ENCODE measurements at places on chromosomes 4 and X.

GRCh38 chr4:52265781-52266525, 214.8 kb downstream of the SPATA18 start:
- no peak for DNase-seq

DNA sequence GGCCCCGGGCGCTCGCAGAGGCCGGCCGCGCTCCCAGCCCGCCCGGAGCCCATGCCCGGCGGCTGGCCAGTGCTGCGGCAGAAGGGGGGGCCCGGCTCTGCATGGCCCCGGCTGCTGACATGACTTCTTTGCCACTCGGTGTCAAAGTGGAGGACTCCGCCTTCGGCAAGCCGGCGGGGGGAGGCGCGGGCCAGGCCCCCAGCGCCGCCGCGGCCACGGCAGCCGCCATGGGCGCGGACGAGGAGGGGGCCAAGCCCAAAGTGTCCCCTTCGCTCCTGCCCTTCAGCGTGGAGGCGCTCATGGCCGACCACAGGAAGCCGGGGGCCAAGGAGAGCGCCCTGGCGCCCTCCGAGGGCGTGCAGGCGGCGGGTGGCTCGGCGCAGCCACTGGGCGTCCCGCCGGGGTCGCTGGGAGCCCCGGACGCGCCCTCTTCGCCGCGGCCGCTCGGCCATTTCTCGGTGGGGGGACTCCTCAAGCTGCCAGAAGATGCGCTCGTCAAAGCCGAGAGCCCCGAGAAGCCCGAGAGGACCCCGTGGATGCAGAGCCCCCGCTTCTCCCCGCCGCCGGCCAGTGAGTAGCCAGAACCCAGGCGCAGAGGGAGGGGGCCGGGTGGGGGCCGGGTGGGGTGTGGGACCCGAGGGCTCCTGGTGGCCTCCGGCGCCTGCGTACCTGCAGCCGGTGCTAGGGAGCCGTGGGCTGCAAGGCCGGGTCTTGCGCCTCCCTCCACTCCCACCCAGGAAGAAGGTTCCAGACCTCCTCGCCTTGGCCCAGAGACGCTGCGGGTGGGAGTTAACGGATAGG, 534 bp downstream of the MSX1 start:
- DNase-seq = peak; percentile 19

DNA sequence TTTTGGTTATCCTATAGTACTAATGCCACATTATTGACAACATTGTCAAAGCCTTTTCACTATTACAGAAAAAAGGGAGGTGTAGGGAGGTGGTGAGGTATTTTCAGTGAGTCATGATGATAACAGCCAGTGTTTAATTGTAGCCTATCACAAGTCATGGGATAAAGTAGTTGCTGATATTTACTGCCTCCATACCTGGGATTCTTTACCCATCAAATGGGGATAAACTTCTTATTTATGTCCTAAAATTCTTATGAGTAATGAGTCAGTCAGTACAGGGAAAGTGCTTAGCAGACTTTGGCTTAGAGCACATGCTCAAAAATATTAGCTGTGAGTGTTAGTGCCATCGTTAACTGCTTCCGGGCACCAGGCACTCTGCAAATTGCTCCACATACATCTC, 25.7 kb downstream of the ADGRG2 start:
- no peak for DNase-seq

- no peak for DNase-seq
Observed at GRCh38 chr4:36758312-36759178, 477.1 kb downstream of the DTHD1 start.

GRCh38 chr4:54255881-54256280, 26.8 kb downstream of the PDGFRA start:
- DNase-seq = peak; percentile 83

DNA sequence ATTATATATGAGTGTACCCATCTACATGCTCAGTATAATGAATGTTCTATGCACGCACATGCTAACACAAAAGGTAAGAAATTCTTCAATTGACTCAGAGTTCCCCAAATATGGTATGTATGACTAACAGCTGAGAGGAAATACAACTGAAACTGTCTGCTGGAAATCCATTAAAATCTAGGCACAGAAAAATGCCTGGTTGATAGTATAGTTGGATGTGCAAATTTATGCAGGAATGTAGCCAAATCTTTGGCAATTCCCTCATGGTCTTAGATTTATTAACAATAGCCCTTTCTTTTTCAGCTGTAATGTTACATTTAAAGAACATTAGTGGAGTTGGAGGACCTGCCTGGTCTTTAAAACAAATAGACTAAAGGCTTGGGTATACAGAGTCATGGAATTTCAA, 5.5 kb downstream of the CAMK2D start:
- peak; percentile 76 for DNase-seq

- no peak for DNase-seq
Observed at GRCh38 chr4:2257361-2258081, 4.4 kb downstream of the MXD4 start.

DNA sequence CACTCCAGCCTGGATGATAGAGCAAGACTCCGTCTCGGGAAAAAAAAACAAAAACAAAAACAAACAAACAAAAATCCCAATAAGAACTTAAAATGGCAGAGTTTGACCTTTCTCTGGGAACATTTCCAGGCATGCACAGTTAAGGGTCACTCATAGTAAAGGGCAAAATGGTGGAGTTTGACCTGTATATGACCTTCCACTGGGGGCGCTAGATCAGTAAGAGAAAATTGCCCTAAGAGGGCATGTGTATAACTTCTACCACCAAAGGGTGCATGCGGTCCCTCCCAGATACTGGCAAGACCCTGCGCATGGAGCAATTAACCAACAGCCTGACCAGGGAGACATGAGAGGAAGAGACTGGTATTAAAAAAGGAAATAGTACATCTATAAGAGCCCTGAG, 177.2 kb downstream of the MOSPD2 start:
- no peak for DNase-seq

DNA sequence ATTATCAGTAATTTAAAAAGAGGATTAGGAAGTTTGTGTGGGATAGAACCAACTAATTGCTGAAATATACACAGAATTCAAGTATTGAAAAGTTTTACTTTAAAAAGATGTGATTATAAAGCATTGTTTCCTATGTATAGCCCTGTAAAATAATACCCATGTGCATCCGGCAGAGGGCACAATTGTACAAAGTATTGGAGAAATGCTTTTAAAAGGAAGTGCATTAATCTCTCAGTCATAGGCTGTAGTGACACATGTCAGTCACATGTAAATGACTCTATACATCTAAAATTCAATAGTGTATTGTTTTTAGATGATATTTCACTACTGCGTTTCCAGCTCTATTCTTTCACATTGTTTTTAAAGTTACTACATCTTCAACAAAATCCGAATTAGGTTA, 9.7 kb upstream of the GEMIN8 start:
- peak; percentile 60 for DNase-seq

DNA sequence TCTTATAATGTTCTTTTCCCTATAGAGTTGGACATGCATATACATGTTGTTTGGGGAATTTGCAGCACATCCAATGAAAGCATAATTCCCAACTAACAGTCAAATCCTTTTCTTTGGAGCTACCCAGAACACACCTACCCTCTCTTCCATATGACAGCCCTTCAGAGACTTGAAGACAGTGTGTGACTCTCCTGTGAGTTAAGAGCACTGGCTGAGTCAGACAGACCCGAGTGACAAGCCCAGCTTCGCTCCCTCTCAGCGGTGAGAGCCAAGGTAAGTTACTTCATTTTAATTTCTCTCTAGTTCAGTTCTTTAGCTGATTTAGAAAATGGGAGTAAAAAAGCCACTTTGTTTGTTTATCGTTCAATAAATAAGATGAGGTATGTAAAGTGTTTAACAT, 86.3 kb downstream of the RTL9 start:
- no peak for DNase-seq

DNA sequence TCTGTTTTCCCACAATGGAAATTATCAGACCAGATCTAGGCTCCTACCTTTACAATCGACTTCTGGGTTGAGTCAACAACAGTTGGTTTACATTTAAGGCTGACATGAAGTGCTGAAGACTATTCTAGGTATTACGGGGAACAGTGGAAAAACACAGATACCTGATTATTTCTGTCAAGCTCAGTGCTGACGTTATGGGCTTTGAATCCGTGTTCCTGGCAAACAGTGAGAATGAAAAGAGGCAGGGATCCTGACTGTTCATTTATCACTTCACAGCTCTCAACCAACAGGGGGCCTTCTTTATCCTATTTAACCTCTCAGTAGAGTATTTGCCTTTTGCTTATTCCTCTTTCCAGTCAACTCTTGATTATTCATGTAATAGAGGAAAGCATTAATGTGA, 43.1 kb downstream of the TMEM164 start:
- DNase-seq = peak; percentile 22

DNA sequence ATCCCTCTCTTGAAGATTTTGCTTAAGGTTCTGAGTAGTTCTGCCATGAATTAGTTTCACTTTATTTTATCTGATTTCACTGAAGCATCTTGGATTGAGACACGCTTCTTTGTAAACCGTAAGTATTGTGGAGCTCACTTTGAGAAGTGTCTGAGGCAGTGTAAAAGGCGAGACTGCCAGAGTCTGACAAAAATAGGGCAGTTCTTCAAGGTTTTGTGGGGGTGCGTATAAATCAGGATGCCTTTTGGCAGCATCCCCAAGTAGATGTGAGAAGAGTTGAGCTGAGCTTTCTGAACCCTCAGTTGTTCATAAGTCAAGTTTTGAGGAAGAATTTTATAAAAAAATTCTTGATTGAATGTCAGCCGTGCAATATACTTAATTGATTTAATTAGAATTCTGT, 76.3 kb downstream of the RBPJ start:
- no peak for DNase-seq

- DNase-seq = no peak
Observed at GRCh38 chrX:70635669-70636068, 191.0 kb downstream of the DLG3 start.

GRCh38 chr4:170529748-170530722, 440.3 kb upstream of the AADAT start:
- DNase-seq = no peak

DNA sequence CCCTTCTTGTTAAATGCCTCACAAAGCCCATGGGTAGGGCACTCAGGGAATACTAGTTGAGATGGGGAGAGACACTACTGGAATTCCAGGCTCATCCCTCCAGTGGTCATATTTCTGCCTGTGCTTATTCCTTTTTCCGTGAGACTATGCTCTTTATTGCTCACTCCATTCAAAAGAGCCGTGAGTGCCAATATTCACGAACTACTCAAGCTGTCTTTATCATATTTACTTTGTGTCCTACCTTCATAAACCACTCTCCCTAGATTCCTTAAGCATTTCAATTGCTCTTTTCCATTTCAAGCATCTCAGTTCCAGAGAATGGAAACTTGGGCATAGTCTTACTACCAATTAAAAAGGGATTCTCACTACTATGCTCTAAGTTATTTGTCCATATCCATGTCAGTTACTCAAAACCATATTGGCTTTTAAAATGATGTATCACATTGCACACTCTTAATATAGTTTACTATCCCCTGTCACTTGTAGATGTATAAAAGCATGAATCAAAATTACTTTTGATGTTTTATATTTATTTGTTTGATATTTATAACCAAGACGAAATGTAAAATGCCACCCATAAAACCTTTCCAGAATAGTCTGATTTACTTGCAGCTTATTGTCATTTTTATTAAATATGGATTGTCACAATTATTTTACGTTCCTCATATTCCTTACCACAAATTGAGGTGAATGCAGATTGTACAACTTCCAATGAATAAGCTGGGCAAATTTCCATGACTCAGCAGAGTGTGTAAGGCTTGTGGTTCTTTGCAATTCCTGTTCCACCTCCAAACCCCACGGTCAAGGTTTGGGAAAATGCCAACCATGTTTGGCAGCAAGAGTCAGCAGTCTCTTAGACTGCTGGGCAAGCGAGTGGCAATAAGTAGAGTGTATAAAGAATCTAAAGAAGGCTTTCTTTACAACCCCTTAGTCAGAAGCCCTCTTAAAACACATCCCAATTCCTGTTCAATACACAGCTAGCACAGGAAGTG, 24.4 kb downstream of the ENOX2 start:
- peak; percentile 92 for DNase-seq

GRCh38 chr4:3107691-3108121, 33.2 kb downstream of the HTT start:
- peak; percentile 84 for DNase-seq

- peak; percentile 42 for DNase-seq
Observed at GRCh38 chr4:144754562-144755410, 108.8 kb downstream of the HHIP start.

- DNase-seq = peak; percentile 90
Observed at GRCh38 chrX:102765809-102766208, 45.3 kb downstream of the GPRASP3 start.

GRCh38 chr4:142705820-142706219, 140.3 kb downstream of the INPP4B start:
- DNase-seq = no peak

GRCh38 chr4:124974152-124974551, 261.6 kb upstream of the ANKRD50 start:
- DNase-seq = no peak

DNA sequence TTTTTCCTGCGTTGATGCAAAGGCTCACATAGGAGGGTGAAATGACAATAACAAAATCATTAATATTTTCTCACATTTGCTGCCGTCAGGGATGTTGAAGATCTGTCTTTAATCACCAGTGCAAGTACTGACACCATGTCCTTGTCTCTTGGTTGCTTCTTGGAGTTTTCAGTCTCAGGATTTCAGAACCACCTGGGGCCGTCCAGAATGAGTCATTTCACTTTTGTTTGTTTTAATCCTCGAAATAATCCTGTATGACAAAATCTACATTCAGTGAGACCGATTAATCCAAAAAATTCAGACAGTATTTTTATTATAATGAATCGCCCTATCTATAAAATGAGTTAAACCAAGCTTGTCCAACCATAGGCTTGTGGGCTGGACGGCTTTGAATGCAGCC, 47.2 kb downstream of the NEIL3 start:
- peak; percentile 4 for DNase-seq

DNA sequence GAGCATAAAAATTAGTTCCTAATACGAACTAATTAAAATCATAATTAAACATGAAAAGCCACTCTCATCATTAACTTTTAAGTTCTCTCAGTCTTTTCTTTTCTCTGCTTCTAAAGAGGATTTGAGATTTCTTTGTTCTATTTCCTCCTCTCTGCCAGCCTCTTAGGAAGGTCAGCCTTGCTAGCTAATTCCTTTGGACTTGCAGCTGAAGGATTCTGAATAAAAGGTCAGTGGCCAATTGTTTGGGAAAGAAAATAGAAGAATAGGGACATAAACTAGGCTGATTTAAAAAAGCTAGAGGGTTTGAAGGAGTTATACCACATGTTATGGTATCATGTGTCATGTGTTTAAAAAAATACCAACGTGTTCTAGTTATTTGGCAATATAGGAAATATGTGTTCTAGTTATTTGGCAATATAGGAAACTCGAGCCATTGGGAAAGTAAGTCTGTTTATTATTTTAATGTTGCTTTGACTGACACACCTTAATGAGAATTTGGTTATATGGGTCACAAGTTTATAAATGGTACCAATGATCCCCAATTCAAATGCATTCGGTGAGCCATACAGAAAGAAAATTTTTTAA, 1668.7 kb upstream of the PCDH7 start:
- DNase-seq = peak; percentile 23

GRCh38 chr4:123104310-123105025, 182.1 kb upstream of the NUDT6 start:
- DNase-seq = peak; percentile 72

- peak; percentile 77 for DNase-seq
Observed at GRCh38 chrX:2500091-2500802, 529 bp downstream of the DHRSX start.

- no peak for DNase-seq
Observed at GRCh38 chr4:13427599-13428325, 56.4 kb downstream of the RAB28 start.

- DNase-seq = peak; percentile 37
Observed at GRCh38 chr4:147813109-147813773, 81.4 kb downstream of the ARHGAP10 start.

Data from fibroblast of mammary gland (primary cell).